ENCODE measurements at places on chromosomes 1 and 21.

DNA sequence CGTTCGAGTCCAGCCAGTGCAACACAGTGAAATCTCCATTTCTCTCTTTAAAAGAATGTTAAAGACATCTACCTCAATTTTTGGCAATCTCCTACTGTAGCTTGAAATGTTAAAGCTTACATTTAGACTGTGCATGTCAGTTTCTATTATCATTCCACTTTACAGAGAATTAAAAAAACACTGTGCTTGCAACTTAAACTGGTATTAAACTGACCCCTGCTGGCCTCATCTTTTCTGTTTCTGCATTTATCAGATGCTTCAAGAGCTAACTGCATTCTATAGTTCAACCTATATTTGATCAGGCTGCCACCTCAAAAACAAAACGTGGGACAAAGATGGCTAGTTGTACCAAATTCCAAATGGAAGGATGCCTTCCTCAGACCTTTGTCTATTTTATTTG lies 226.5 kb downstream of the SMYD3 start:
- no peak for DNase-seq

GRCh38 chr1:211331011-211331709 lies 4.5 kb downstream of the TRAF5 start:
- DNase-seq, result no peak

- DNase-seq, result no peak
Observed at GRCh38 chr1:15968172-15968571, 7.7 kb downstream of the ZBTB17 start.

GRCh38 chr1:13753636-13754402 lies 53.8 kb downstream of the PRDM2 start:
- DNase-seq, result no peak

DNA sequence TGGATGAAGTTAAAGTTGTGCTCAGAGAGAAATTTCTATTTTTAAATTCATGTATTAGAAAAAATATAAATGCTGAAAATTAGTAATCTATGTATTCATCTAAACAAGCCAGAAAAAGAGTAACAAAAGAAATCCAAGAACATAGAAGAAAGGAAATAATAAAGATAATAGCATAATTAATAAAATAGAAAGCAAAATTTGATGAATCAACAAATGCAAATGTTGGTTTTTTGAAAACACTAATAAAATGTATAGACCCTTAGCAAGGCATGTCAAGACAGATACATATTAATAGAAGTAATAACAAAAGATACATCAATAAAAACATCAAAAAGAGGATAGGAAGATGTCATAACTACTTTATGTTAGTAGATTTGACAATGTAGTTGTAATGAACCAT lies 18.0 kb downstream of the F13B start:
- DNase-seq, result no peak

GRCh38 chr1:228784181-228784580 lies 48.9 kb downstream of the RHOU start:
- DNase-seq, result no peak

DNA sequence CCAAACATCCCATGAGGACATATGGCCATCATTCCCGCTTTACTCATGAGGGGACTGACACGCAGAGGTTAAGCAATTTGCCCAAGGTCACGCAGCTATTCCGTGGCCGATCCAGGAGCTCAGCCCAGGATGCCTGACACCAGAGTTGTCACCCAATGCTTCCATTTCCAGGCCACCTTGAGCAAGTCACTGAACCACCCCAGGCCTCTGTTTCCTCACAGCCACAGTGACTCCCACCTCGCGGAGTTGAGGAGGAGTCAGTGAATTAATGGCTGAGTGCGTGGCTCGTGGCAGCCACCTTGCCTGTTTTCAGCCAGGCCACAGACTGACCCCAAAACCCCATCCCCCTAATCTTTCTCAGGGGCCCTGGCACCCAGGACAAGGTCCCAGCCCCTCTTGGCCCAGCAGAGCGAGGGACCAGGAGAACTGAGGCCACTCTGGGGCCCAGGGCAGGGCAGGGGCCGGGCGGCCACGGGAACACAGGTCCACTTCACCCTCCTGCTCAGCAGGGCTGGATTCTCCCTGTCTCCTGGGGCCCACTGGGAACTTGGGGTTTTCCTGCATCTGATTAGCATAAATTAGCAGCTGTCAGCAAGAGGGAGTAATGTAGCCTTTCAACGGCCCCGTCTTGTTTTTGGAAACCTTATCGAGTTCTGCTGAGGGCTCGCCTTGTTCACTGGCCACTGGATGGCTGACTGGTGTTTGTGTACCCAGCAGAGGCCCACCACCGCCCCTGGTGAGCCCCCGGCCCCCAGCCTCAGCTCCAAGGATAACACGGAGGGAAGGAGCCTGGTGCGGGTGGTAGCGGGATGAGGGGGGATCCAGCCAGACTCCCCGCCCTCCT lies 19.7 kb upstream of the LAPTM5 start:
- no peak for DNase-seq
